H9 (cell line): ENCODE measurements at places on chromosomes 6 and 20.

GRCh38 chr20:24993337-24994185 is 1.0 kb upstream of the APMAP start:
- no peaks in the 10 kb centered on the region; the same call in 2 of the 3 replicates for H3K36me3 ChIP-seq
- peaks cover 4% of the 10 kb centered on the region; the same call in 1 of the 2 replicates for H3K4me1 ChIP-seq
- no peak overlapping the region for H3K27ac ChIP-seq
- H3K4me3 ChIP-seq: peak overlapping the region; percentile 96

GRCh38 chr20:53900380-53900999 is 169.9 kb downstream of the BCAS1 start:
- no peaks in the 10 kb centered on the region for H3K36me3 ChIP-seq
- H3K4me1 ChIP-seq: peaks cover 15% of the 10 kb centered on the region
- H3K4me3 ChIP-seq: no peak overlapping the region
- no peak for DNase-seq

DNA sequence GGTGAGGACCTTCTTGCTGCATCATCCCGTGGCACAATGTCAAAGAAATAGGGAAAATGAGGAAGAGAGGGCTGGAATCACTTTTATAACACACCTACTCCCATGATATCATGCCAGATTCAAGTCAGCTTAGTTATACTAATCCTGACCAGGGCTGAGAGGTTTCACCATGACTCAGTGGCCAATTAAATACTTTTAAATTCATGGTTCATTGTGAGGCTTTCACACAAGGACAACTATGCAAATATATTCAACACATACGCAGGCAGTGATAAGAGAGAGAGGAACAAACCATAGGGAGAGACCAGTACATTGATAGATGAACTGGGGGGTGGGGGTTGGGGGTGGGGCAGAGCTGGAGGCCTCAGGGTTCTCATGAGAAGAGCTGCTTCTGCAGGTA is 313.1 kb downstream of the LRFN2 start:
- H3K27ac ChIP-seq: no peak overlapping the region
- no peak overlapping the region for H3K4me3 ChIP-seq
- no peaks in the 10 kb centered on the region; the same call in 2 of the 3 replicates for H3K36me3 ChIP-seq

DNA sequence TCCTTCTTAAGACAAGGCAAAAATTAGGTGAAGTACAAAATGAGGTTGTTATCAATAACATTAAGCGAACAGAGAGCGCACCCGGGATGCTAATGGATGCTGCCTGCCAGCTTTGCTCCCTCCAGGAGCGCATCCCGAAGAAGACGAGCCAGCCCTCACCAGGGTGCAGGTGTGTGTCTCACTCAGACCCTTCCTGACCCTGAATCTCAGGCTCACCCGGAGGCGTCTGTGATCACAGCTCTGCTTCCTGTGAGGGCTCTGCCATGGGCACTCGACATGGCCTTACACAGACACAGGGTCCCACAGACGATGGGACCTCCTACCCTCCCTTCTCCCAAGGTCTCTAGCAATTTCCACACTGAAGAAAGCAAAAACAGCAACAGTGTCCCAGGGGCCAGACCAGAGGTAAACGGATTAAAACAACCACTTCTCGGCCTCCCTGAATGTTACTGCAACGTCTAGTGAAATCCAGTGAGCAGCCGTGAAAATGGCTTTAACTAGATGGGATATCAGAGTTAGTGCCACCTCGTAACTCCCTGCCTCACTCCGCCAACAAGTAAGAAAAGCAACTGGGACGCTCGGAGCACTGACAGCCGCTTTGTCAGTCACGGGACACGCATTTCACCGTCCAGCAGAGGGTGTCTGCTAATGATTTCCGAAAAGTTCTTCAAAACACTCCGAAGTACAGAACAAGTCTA is 11.7 kb downstream of the ZBTB46 start:
- H3K4me1 ChIP-seq: no peaks in the 10 kb centered on the region
- no peak for DNase-seq
- no peak overlapping the region for H3K27ac ChIP-seq
- no peak overlapping the region for H3K4me3 ChIP-seq
- no peaks in the 10 kb centered on the region for H3K27me3 ChIP-seq

DNA sequence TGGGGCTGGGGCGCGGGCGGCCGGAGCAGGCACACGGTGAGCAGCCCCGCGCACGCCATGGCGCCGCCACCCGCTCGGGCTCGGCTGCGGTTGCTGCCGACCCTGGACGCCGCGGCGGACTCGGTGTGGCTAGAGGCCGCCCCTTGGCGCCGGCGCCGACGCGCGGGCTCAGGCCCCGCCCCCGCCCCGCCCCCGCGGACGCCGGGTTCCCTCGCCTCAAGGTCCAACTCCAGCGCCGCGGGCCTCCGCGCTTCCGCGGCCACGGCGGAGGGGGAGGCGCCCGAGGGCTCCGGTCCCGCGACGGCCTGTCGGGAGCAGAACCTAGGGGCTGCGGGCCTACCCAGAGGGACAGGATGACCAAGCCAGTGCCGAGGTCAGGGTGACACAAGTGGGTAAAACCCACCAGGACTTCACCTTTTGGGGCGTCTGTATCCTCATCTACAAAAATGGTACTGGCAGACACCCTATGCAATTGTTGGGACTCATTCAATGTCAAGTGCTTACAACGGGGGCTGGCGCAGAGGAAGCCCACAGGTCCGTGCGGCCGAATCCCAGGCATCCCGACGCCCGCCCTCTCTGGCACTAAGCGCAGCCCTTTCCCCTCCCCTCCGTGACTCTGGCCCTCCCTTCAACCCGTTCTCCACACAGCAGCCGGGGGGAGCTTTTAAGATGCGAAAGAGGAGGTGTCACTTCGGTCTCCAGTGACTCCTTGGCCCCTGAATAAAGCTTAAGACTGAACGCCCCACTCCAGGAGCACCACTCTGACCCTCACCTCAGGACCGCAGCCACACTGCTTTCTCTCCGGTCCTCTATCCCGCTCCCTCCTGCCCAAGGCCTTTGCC is at the start of gene NECAB3:
Gene NECAB3, minus strand, starts transcription at position 135 of the 842 bp plus-strand sequence. Its CDS starts 76 bp downstream, at position 59.
- H3K36me3 ChIP-seq: peaks cover 37% of the 10 kb centered on the region; the same call in 2 of the 3 replicates
- H3K4me3 ChIP-seq: peak within 1 kb of the TSS; percentile 90
- no peak within 1 kb of the TSS for H3K27ac ChIP-seq
- peak; percentile 85 for DNase-seq
- peaks cover 4% of the 10 kb centered on the region; the same call in 1 of the 2 replicates for H3K4me1 ChIP-seq
